Right ventricle myocardium superior (tissue), 1 donor: ENCODE measurements at places on chromosomes 12 and 14. TPM values are rescaled to one million over a fixed set of nuclear protein-coding genes. Genes with fewer than 3 reads are reported as not detected.

- no peak for DNase-seq
Measured at GRCh38 chr14:73588695-73589094, 3.0 kb upstream of the ACOT4 start.

GRCh38 chr12:96436366-96437170, 36.3 kb upstream of the CDK17 start:
- no peak for DNase-seq

GRCh38 chr14:93735206-93735605, 53.1 kb downstream of the PRIMA1 start:
- no peak for DNase-seq

DNA sequence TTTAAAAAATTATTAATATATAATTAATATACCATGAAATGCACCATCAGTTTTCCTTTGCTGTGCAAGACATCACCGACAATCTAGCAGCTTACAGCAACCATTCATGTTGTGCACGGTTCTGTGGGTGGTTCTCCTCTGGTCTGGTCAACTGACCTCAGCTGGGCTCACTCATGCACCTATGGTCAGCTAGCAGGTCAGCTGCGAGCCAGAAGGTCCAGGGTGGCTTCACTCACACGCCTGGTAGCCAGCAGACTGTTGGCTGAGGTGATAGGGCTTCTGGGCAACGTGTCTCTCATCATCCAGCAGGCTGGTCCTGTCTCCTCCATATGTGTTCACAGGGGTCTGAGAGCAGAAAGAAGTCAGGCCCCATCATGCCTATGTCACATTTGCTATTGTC, 210.4 kb downstream of the KIF26A start:
- no peak for DNase-seq

DNA sequence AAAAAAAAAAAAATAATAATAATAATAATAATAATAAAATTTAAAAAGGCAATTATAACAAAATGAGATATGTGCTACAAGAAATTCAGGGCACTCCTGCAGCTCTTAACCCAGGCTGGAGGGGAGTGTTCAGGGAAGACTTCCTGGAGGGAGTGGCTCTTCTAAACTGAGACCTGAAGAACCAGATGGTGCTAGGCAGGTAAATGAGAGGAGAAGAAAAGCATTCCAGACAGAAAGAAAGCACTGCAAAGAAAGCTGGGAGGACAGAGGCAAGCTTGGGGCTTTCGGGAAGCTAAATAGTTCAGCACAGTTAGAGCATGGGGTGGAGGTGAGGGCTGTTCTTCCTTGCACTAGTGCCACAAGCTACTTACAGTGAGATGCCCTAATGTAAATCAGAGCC, 9.9 kb upstream of the SRSF9 start:
- no peak for DNase-seq

DNA sequence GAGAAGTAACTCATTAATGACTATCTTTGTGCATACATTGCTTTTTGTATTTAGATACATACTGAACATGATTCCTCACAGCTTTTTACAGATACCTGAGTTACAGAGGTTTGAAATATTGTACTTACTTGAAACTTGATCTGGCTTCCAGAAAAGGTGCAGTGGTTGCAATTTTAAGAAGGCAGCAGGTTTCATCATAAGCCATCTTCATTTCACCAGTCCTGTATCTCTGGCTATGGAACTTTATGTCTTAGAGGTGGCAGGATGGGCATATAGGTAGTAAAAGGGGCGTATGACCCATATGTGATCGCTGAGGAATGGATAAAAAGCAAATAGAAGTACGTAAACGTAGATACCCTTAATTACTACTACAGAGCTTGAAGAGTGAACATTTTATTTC, 13.7 kb downstream of the ZBTB1 start:
- no peak for DNase-seq

Gene PLCZ1
- not detected for total RNA-seq

DNA sequence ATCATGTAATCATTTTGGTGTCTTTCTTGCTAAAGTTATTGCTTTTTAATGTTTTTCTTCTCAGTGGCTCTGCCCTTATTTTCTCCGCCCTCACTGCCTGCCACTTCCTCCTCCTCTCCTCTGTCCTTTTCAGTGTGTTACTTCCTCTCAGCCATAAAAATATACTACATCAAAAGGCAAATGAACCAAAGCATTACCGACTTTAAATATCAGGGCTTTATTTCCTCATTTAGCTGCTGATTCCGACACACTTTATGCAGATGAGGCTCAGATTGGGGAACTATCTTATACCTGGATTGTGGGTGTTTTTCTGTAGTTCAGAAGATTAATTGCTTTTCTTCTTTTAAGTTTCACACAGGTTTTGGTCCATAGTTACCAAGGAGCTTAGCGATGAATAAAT, 118.1 kb downstream of the CMAS start:
- no peak for DNase-seq
